ENCODE measurements at places on chromosomes 7 and 10.
A peak's percentile ranks its signal among the peaks of the same experiment; 100 is the strongest.

GRCh38 chr10:128738386-128738915 is 612.2 kb upstream of the MKI67 start:
- DNase-seq = no peak

- DNase-seq = no peak
Measured at GRCh38 chr10:17278607-17279240, 50.7 kb downstream of the VIM start.

DNA sequence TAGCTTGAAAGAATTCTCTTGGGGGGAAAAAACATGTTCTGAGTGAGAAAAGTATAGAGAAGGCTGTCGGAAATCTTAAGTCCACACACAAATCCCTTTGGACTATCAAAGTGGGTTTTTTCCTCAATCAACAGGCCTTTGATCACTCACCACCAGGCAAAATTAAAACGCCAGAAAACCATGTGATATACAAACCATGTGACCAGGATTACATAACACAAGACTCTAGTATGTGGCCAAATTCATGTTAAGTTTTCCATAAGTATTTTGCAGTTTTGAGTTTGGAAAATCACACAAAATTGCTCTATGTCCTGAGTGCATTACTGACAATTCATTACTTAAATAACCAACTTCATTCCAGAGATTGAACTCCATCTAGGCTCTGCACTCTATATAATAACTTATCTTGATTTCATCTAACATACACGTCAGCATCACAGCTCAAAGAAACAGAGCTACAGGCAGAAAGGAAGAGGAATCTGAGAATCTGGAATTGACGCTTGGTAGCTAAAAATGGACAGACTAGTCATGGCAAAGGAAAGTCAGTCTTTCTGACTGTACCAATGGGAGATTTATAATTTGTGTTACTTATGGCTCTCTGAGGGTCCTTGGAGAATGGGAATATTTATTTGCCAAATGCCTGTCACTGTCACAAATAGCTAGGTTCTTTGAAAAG is 383.5 kb downstream of the SFMBT2 start:
- DNase-seq = no peak

- DNase-seq = no peak
Measured at GRCh38 chr7:29611941-29612544, 48.4 kb downstream of the PRR15 start.

DNA sequence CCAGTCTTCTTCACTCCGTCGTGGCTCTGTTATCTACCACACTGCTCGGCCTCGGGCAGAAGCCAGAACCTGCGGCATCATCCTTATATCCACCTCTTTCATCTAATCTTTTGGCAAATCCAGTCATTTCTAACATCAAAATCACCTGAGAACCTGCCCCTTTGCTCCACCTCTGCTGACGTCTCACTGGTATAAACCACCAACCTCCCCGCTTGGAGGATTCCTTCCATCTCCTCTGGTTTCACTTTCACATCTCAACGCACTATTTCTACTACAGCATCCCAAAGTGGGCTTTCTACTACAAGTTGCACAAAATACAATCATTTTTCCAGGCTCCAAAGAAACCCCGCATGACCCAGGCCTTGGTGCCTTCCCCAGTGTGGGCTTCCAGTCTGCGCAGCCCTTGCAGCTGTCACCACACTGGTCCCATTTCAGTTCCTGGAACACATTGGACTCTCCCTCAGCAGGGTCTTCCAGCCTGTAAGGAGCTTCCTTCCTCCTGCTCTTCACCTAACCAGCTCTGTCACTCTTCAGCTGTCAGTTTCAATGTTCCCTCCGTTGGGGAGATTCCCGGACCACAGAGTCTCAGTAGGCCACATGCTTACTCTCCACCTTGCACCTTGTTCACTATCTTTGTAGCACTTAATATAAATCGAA is 85.0 kb downstream of the PRKCQ start:
- DNase-seq = no peak

- DNase-seq = peak; percentile 88
Measured at GRCh38 chr10:95792874-95793285, 36.9 kb downstream of the ENTPD1 start.

DNA sequence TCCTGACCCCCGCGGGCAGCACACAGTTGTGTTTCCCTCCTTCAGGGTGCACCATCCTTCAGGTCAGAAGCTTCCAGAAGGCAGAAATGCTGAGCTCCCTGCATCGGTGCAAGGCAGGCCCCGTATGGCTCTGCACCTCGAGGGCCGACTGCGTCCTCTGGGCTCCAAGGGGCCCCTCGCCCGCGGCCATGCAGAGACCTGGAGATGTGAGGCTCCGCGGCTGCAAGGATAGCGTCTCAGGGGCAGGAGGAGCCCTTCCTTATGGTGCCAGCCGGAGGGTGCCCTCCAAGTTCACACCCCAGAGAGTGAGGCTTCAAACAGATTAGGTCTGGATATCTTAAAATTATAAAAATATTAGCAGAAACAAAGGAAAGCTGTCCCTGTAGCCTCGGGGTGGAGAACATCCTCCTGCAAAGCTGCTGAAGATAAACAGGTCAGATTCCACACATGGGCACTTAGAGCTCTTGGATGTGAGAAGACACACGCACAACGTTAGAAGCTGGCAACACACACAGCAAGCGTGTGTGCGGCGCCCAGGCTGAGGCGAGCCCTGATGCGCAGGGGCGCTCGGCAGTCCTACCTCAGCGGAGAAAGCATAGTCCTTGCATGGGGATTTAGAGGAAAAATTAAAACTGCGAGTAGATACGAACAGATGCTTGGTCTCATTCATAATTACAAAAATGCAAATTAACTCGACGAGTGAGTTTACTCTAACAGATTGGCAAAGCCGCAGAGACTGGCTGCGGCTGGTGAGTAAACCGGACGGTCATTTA is 20.4 kb downstream of the KNDC1 start:
- no peak for DNase-seq

DNA sequence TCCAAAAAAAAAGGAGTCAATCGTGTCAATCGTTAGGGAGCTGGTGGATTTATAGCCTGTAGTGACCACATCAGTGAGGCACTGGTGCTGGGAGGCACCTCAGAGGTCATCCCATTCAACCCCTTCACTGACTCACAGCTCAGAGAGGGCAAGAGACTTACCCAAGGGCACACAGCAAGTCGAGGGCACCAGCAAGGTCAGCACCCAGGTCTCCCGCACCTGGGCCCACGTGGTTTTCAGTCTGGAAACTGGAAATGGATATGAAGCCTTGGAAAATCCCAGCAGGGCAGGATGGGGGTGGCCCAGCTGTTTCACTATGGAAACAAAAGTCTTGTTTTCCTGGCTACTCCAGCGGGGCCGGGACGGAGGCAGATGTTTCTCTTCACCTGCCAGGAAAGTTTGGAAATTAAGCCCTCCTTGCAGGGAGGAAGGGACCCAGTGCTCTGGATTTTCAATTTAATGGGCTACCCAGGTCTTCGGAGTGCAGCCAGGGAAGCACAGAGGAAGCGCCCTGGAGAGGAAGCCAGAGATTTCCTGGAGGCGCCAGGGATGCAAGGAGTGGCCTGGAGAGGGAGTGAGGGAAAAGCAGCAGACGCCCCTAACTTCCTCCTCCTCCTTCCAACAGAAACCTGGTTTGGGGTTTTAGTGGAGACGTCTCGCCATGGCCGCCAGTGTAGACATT is 157.2 kb upstream of the TNRC18 start:
- peak; percentile 47 for DNase-seq

DNA sequence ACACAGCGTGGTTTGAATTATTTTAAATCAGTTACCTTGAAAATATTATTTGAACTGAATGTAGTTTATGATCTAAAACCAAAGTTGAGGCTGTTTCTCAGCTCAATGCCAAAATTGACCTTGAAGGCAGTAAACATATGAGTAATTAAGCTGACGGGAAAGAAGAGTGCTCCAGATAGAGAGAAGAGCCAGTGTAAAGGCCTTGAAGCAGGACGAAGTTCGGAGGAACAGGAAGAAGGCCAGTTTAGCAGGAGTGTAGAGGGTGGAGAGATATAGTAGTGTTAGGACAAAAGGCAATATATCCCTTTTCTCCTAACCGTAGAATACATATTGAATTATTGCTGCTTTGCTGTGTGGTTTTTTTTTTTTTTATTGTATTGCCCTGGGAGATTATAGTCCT is 63.2 kb downstream of the CYP51A1 start:
- no peak for DNase-seq

Measured in fibroblast of the aortic adventitia (primary cell).